ENCODE measurements at places on chromosomes 6 and 20.

- DNase-seq, result no peak
Observed at GRCh38 chr6:133837801-133838349, 51.0 kb upstream of the TCF21 start.

GRCh38 chr6:29676981-29677601 lies 3.9 kb downstream of the ZFP57 start:
- no peak for DNase-seq

GRCh38 chr6:24010133-24010532 lies 115.9 kb upstream of the NRSN1 start:
- no peak for DNase-seq

DNA sequence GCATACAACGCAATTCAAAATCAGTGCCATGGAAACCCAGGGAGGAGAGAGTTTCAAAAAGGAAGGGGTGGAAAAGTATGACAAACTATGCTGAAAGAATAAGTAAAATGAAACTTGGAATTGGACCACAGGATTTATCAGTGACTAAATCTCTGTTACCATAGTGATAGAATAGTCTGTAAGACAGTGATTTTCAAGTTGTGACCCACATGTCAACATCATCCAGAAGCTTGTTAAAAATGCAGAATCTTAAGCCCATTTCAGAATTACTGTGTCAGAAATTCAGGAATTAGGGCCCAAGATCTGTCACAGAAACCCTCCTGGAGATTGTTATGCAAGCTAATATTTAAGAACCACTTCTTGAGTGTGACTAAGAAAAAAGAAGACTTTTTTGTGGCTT lies 417.7 kb upstream of the JAG1 start:
- DNase-seq, result no peak

- no peak for DNase-seq
Observed at GRCh38 chr20:9253006-9253539, 184.2 kb downstream of the PLCB4 start.

DNA sequence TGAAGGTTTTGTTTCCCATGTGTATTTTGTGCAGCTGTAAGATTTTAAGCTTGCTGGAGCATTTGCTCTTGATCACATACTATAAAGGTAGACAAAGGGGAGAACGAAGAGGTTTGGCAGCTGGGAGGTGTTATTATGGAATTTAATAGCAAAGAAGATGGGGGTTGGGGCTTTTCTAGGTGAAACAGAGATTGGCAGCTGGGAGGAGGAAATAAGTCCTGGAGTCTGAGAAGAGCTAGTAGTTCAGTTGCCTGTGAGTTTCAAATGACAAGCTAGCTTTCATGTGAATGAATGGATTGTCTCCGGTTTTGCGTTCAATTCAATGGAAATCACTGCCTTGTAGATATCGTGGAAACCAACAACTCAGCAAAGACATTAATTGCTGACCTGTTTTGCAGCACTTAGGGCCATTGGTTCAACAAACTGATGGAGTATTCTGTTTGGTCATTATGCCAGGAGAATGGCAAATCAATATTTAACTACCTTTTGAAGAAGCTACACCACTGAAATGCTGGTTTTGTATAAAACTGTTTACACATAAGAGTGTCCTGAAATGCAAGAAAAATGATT lies 38.1 kb upstream of the FLRT3 start:
- no peak for DNase-seq

Measured in hypothalamus (tissue), 51 donors.